Spleen (tissue), 13 donors: ENCODE measurements at places on chromosomes 7 and 10. TPM values are rescaled to one million over a fixed set of nuclear protein-coding genes. Genes with fewer than 3 reads are reported as not detected.

- DNase-seq: no peak
These were observed 5.7 kb downstream of the DNAJC2 start for GRCh38 chr7:103338864-103339263.

- DNase-seq: no peak
These were observed 5.6 kb upstream of the VWA2 start for GRCh38 chr10:114233482-114233881.

- DNase-seq: no peak
These were observed 61.0 kb upstream of the MKI67 start for GRCh38 chr10:128186959-128187787.

GRCh38 chr10:30364345-30365268 is 15.5 kb upstream of the MTPAP start:
- no peak for DNase-seq

DNA sequence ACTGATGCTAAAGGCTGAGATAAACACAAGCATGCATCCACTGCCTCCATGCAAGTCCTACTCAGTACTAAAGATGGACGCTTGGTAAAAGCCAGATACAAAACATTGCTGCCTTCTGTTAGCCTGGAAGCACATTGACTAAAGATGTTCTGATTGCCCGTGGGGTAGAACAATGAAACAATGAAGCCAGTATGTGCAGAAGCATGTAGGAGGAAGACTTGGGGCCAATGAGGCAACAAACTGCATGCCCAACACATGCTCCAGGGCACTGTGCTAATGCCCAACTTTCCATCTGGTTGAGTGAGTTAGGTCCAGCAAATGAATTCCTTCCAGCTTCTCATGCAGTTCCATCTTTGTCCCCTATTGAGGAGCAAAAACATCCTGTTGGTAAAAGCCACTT is 1245.5 kb downstream of the GATA3 start:
- DNase-seq: no peak

- no peak for DNase-seq
These were observed 84.4 kb upstream of the FAM171A1 start for GRCh38 chr10:15455456-15455855.

DNA sequence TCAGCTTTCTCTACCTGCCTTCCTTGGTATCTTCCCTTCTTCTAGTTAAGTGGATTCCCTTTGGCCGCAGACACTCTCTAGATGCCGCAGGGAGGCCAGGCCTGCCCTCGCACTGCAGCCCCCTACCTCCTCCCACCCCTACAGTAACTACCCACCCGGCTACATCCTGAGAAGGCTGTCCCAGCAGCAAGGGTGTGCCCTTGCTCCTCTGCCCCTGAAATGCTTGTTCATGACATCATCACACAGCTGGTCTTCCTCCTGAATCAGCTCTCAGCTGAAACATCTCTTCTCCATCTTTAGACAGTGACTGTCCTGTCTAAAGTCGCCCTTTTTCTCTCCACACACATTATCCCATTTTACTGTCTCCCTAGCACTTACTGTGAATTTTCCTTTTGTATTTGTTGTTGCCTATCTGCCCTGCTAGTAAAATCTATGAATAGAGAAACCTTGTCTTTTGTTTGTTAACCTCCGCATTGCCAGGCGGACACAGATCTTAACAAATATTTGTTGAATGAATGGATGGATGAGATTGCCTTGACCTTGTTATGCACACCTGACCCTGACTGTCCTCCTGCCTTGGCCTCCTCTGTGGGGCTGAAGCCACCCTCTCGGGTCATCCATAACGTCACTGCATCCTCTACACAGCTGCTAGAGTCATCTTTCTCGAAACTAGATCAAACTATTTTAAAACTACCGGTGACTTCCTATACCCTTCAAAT is 108.9 kb upstream of the GATA3 start:
- no peak for DNase-seq

- no peak for DNase-seq
These were observed 16.9 kb downstream of the GCK start for GRCh38 chr7:44172352-44172751.

DNA sequence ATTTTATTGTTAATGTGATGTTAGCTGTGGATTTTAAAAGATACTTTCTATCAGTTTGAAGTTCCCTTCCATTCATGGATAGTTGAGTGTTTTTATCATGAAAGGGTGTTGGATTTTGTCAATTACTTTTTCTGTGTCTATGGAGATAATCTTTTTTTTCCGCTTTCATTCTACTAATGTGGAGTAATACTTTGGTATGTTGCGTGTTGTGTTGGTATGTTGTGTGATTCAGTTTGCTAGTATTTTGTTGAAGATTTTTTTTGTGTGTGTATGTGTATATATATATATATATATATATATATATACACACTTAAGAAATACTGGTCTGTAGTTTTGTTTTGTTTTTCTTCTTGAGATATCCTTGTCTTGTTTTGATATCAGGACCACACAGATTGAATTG is 100.3 kb downstream of the CCSER2 start:
- DNase-seq: no peak

DNA sequence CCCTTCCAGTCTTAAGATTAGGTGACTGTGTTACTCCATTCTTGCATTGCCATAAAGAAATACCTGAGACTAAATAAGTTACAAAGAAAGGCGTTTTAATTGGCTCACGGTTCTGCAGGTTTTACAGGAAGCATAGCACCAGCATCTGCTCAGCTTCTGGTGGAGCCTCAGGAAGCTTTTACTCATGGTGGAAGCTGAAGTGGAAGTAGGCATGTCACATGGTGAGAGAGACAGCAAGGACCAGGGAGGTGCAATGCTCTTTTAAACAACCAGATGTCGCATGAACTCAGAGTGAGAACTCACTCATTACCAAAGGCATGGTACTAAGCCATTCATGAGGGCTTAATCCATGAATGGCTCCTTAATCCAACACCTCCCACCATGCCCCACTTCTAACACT is 34.0 kb upstream of the TMEM273 start:
- DNase-seq: no peak

DNA sequence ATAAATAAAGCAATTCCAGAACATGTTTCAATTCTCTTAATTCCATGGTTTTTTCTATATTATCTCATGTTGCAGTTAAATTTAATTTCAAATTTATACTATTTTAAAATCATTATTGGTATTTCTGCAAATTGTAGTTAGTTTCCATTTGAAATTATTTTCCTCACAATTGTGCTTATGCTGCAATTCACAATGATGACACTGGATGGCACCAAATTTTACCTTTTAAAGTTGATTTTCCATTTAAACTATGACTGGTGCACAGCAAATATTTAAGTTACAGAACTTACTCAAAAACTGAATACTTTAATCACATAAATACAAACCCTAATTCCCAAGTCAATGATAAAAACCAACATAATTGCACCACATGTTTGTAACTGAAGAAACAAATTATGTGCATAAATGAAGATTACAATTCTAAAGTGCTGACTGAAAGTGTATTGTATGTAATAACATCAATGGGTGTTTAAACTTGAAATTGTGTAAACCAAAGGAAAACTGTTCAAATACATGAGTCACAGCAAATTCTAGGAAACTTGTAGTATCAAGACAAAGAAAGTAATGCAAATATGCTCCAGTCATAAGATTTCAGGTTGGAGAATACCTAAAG is 75.3 kb upstream of the AASS start:
- no peak for DNase-seq

Gene TMEM236
- 0.27 TPM for total RNA-seq

Gene CLDN3
- total RNA-seq: not detected

Gene SPDYE9
- not detected for total RNA-seq

Gene IFIT1
- 35.7 TPM for total RNA-seq
